Non-pigmented ciliary epithelial cell (primary cell): ENCODE measurements at places on chromosomes 11 and 22.

DNA sequence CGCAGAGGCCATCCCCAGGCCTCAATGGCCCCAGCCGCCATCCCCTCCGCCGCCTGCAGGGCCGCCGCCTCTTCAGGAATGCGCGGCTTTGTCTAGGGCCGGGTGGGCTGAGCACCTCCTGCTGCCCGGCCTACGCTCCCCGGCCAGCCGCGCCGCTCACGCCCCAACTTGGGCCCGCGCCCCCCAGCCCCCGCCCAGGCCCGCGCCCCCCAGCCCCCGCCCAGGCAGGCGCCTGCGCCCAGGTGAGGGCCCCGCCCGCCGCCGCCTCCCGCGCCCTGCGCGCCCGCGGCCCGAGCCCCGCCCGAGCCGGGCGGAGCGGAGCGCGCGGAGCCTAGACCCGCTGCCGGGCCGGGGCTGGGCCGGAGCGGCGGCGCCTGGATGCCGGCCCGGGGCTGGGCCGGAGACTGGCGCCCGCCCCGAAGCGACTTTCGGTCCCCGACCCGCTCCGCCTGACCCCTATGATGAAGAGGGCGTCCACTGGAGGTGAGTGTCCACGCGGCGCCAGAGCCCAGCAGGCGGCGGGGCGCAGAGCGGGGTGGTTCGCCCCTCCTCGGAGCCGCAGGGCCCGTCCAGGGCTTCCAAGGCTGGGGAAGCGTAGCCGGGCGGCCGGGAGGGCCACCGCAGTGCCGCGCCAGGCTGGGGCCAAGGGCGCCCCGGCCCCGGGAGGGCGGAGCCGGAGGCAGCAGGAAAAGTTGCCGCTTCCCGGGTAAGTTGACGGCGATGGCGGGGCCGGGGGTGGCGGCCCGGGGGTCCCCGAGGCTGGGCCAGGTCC, 34.3 kb upstream of the PRODH start:
- DNase-seq = no peak

DNA sequence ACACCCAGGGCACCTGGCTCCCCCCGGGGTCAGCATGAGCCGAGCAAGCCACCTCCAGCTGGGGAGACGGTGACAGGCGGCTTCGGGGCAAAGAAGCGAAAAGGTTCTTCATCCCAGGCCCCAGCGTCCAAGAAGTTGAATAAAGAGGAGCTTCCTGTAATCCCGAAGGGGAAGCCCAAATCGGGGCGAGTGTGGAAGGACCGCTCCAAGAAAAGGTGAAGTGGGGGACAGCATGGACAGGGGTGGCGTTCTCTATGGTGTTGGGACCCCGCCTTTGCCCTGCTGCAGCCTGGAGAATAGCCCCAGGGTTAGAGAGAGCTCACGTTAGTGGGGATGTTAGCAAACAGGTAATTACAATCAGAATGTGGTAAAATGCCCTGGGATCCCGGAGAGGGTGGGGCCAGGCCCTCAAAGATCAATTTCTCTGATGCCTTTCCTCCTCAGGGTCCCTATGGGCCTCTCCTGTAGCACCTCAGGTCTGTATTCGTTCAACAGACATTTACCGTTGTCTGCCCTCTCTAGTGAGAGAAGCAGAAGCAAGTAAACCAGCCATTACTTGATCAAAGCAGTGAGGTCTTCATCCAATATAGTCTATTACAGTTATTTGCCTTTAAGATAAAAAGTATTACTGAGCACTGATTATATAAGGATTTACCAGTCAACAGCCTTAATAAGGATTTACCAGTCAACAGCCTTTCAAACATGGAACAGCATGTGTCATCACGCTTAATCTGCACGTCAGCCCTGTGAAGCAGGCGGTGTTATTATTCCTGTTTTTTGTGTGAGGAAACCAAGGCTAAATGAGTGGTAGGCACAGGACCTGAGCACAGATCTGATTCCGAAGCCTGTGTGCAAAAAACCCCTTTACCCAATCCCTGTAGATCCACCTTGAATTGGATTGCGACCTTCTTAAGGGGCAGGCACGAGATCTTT, 1.0 kb downstream of the CCDC86 start:
- no peak for DNase-seq

DNA sequence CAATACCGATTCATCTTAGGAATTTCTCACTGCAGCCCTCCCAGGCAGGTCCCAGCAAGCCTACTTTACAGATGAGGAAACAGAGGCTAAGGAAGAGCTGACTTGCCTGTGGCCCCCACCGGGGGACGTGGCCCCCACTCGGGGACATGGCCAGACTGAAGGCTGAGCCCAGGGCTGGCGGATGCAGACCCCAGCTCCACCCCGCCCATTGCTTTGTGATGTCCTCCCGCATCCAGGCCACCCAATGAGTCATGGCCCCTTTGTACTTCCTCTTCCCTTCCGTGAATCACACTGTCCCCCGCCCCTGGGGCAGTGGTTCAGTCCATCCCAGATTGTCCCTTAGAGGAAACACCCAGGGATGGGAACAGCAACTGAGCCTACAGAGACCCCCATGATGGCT, 116.0 kb upstream of the ANO1 start:
- no peak for DNase-seq

- no peak for DNase-seq
These were observed 29.5 kb upstream of the FCHSD2 start for GRCh38 chr11:73171436-73172161.

- no peak for DNase-seq
These were observed 33.9 kb upstream of the TEAD1 start for GRCh38 chr11:12640355-12640754.

- no peak for DNase-seq
These were observed at the start of gene OR10D3 for GRCh38 chr11:124183068-124183467. Gene OR10D3, plus strand, starts transcription at chr11:124183345. Its CDS starts 1,925 bp downstream, at chr11:124185270.

DNA sequence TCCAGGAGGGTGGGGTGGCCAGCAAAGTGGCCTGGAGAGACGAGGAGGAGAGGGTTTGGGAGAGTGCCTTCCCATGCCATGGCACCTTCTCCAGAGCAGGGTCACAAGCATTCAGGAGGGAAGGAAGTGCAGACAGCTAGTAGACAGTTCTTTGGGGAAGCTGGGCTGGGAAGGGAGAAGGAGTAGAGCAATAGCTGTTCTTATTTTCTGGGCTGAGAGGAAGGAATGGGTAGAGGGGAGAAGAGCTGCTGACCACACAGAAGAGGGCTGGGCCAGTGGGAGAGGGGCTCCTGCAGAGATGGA, 14.8 kb upstream of the PICK1 start:
- no peak for DNase-seq

GRCh38 chr11:130476200-130476921, 27.9 kb downstream of the ADAMTS15 start:
- DNase-seq = no peak

DNA sequence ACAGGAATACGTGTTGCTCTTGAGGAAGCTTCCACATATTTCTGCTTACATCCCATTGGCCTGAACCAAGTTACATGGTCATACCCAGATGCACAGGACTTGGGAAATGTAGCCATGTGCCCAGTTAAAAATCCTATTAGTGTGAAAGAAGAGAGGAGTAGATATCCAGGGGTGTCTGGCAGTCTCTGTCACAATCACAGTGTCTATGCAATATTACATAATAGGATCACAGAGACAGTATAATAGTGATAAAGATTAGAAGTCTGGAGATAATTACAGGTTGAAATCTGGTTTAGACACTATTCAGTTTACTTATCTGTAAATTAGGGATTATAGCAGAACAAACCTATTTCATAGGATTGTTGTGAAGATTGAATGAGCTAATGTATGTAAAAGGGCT, 62.6 kb upstream of the SLC6A5 start:
- DNase-seq = no peak

DNA sequence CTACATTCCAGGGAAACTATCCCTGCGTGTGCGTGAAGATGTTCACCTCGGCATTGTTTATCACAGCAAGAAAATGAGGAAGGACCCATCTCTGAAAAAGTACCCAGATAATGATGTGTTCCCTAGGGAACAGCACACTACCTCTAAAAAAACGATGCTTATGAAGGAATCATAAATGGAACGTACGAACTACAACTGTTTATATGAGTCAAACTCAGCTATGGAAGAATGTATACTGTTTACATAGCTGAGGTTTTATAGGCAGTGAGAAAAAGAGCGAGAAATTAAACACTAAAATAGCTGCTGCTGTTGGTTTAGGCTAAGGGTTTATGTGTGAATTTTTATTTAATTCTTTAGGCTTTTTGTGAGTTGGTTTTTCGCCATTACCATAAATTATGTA, 48.9 kb downstream of the APOL1 start:
- DNase-seq = no peak

GRCh38 chr22:47328550-47329243, 566.2 kb downstream of the TBC1D22A start:
- DNase-seq = peak; percentile 69

GRCh38 chr11:101692980-101693379, 109.2 kb upstream of the TRPC6 start:
- no peak for DNase-seq

- no peak for DNase-seq
These were observed 27.9 kb upstream of the ANO1 start for GRCh38 chr11:70050243-70050642.

DNA sequence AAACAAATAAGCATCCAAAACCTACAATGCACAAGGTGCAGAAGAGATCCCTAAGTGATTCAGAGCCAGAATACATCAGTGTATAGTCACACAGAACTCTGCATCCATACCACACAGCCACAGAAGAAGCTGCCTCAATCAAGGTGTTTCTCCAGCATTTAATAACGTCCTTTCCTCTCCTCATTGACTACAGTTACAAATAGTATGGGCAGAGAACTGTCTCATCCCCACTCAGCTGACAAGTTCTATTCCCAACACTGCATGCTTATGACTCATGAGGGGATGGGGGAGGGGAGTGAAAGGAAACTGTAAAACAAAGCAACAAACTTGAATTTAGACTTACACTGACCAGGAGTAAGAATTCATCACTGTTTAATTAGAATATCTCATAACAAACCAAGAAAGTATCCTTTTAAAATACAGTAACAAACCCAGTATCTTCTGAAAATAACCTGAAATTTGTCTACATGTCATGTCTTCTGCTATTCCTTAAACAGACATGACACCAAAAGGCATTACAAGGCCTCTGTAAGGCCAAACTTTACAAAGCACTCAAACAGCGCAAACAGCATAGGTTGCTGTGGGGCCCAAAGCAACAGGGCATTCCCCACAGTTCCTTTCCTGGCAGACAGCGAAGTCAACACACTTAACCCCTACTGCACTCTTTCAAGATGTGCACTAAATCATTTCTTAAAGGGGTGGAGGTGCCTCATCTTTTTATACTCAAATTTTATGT, 29.3 kb downstream of the CELF1 start:
- peak; percentile 76 for DNase-seq

DNA sequence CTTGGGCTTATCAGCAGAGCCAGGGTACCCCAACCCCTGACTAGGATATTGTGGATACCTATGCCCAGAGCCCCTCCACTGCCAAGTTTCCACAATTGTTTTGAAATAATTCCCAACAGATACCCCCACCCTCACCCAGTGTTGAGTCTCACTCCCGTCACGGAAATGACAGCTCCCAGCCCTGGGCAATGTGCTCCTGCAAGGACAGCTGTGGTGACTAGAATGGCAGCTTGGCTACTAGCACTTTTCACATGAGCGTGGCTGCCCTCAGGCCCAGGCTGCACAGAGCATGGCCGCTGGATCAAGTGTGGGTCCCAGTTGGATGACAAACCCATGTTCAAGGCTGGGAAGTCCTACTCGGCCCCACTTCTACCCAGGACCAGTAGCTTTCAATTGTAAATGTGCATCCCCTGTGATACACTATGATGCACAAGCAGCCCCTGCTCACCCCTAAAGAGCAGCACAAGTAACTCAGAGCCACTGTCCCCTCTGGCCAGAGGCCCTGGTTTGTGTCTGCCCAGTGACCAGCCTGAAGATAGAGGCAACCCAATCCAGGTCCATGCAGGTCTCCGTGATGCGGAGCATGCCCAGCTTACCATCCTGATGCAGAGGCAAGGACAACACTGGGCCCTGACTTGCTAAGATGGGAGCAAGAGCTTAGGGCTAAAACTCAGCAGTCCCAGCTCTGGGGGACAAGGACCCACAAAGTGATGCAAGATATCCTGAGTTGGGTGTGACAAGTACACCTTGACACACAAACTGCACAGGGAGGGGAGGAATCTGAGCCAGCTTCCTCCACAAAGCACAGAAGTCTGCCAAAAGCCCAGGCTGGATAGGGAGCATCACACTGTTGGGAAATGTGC, 13.2 kb downstream of the KCNQ1OT1 start:
- DNase-seq = no peak

DNA sequence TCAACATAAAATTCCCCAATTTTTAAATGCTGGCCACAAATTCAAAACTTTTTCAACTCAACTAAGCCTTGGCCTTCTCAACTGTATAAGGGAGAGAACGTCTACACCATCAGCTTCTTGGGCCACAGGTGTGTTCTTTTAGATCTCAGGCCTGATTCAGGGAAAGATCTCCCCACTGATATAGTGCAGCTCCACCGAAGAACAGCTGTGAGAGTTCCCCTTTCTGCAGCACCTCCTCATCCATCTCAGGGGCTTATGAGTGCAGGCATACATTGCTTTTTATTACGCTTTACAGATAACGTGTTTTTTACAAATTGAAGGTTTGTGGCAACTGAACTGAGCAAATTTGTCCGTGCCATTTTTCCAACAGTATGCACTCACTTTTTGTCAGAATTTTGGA, 8.0 kb upstream of the CD82 start:
- no peak for DNase-seq
